Adipocyte (in vitro differentiated cells): ENCODE measurements at places on chromosomes 16 and 17.

DNA sequence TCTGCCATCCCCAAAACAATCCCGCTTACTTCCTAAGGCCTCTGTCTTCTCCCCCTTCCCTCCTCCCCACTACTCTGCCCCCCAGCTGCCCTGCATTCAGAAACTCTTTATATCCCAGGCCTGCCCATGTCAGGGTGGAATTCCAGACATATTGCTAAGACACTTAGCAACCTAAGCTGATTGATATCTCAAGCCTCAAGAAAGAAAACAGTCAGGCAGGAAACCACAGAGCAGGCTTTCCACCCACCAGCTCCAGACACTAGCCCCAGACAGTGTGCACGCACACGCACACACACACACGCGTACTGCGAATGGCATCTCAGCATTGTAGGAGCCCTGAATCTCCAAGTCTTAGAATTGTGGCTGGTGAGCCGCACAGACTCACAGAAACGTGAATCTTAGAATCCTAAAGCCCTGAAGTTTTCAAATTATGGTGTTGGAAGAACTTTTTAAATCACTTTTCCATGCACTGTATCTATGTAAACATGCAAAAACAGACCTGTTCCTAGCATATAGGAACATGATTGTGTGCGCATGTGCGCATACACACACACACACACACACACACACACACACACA is 8.8 kb upstream of the LPCAT2 start:
- DNase-seq = peak; percentile 97

GRCh38 chr16:87003414-87003755 is 313.8 kb downstream of the C16orf95 start:
- no peak for DNase-seq

DNA sequence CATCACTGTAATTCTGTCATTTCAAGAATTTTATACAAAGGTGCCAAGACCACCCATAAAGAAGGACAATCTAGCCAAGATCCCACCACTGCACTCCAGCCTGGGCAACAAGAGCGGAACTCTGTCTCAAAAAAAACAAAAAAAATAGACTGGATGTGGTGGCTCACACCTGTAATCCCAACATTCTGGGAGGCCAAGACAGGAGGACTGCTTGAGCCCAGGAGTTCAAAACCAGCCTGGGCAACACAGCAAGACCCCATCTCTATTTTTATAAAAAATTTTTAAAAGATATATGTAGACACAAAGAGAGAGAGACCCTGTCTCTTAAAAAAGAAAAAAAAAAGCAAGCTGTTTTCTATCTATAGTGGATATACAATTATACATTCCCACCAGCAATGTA is 8.8 kb downstream of the UBE2G1 start:
- no peak for DNase-seq

DNA sequence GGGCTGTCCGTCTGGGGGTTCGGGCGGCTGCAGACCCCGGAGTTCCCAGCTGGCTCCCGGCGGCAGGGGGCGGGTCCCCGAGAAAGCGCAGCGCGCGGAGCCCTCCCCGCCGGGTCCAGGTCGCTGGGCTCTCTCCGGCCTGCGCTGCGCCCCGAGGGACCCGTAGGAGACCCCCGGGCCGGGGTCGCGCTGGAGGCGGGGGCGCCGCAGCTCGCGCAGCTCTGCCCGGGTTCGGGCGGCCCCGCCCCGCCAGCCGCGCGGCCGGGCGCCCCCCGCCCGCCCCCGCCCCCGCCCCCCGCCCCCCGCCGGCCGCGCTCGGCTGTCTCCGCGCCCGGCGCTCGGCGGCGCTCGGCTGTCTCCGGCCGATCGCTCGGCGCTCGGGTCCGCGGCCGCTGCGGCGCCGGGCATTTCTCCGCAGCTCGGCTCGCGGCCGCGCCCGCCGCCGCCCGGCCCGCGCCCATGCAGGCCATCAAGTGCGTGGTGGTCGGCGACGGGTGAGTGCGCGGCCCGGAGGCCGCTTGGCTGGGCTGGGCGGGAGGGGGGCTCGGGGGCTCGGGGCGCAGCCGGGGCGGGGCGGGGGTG is at the start of gene RAC3:
Gene RAC3 (plus strand): TSS at position 376 of the 582 bp plus-strand sequence. CDS start 84 bp downstream, at position 460.
- DNase-seq = peak; percentile 75

GRCh38 chr16:73775841-73776388 is 520.7 kb upstream of the PSMD7 start:
- DNase-seq = peak; percentile 15

- peak; percentile 7 for DNase-seq
Measured at GRCh38 chr16:30485818-30486436, 13.4 kb downstream of the ITGAL start.

GRCh38 chr17:40819528-40820125 is 2.8 kb downstream of the KRT10 start:
- peak; percentile 44 for DNase-seq

DNA sequence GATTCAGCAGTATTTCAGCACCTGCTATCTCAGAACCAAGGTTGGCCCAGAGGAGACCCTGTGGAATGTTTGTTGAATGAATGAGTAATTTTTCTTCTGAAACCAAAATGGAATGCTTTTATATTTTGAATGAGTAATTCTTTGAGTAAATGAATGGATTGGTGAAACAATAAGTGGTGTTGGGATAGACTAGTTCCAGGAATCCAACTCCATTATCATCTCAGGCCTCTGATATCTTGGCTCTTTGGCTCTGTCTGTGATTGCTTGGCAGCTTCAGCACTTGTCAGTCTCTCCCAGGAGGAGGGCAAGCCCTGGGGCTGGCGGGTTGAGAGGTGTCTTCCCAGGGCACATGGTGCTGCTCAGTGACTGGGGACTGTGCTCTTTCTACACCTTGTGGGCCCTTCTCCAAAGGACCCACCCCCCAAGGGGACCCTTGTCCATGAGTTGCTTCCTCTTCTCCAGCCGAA is 284.4 kb upstream of the FOXF1 start:
- no peak for DNase-seq

DNA sequence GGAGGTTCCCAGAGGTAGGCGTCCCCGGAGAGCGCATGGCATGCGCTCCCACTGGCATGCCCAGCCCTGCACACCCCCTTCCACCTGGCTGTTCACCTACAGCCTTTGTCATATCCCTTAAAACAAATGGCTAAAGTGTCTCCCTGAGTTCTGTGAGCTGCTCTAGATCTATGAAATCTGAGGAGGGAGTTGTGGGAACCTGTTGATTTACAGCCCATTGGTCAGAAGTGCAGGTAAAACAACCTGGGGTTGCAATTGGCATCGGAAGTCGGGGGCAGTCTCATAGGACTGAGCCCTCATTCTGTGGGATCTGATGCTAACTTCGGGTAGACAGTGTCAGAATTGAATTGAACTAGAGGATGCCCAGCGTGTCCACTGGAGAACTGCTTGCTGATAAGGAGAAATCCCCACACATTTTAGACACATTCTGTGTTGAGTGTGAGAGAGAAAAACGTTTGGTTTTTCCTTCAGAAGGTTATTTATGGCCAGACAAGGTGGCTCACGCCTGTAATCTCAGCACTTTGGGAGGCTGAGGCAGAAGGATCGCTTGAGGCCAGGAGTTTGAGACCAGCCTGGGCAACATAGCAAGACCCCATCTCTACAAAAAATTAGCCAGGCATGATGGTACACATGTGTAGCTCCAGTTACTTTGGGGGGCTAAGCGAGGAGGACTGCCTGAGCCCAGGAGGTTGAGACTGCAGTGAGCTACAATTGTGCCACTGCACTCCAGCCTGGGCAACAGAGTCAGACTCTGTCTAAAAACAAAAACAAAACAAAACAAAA is 22.1 kb upstream of the GSG1L start:
- no peak for DNase-seq

DNA sequence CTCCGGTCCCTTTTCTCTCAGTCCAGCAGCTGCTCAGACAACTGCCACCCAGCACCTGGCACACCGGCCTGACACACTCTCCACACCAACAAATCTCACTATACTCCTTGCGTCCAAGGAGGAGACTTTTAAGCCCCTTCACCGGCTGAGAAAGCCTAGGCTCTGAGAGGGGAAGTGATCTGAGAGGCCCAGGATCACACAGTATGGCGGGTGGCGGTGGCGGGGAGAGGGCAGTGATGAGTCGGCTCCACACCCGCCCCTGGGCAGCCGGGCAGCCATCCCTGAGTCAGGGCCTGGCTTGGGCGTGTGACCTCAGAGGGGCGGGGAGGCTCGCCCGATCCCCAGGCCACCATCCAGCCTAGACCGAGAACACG is 569 bp downstream of the FLII start:
- DNase-seq = peak; percentile 80

GRCh38 chr17:46108120-46108519 is 85.1 kb downstream of the KANSL1 start:
- DNase-seq = no peak

DNA sequence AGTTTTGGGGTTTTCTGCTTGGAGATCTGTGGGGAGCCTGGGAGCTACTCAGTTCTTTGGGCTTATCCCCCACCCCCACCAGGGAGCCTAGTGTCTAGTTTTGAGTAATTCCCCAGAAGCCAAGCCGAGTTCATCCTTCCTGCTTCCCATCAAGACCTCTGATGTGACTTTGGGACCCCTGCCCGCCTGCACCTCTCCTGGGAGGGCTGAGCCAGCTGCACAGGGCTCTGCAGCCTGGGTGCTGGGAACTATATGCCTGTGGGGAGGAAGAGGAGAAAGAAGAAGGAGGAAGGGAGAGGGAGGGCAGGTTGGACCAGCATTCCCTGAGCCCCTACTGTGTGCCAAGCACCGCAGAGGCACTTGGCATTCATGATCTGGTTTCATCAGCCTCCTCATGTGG is 178.9 kb downstream of the TMEM132E start:
- no peak for DNase-seq

DNA sequence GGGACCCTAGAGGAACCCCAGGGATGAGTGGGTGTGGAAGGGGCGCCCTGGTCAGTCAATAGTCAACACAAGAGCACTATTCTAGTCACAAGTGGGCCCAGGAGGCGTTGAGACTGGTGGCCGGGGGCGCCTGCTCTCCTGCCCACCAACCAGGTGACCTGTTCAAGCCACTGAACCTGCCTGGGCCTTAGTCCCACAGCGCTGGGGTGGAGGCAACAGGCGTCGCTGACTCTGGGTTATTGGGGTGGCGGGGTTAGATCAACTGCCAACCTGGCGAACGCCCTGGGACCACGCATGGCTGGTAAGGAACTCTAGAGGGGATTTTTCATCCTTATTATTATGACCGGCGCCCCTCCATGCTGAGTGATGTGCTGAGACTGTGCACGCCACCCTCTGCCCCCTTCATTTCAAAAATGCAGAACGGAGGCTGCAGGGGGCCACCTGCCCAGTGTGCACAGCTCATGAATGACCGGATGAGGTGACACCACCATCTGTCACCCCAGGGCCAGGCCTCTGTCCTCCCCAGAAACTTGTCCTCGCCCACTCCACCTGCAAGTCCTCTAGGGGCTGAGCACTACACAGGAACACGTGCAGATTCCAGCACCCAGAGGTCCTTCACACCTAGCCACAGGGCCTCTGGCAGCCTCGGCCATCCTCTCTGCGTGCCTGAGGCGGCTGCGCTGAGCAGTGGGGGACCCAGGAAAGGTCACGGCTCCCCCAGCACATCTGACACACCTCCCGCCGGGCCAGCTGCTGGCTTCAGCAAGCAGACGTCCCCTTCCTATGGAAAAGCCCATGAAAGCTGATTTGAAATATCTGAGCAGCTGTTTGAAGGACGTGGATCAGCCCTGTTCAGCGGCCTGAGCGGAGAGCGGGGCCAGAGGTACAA is 51.6 kb upstream of the DNAH17 start:
- DNase-seq = no peak

GRCh38 chr16:61836804-61837393 is 199.3 kb downstream of the CDH8 start:
- no peak for DNase-seq
